Tibial nerve (tissue), 4 donors: ENCODE measurements at places on chromosomes 3 and 15.

- no peaks in the 10 kb centered on the region for H3K4me1 ChIP-seq
- no peaks in the 10 kb centered on the region for H3K27me3 ChIP-seq
- no peaks in the 10 kb centered on the region for H3K36me3 ChIP-seq
- no peak overlapping the region for H3K27ac ChIP-seq
These were observed 255.7 kb downstream of the MBNL1 start for GRCh38 chr3:152524198-152525140.

- no peak for DNase-seq
- H3K27ac ChIP-seq, result no peak overlapping the region
- H3K4me3 ChIP-seq, result no peak overlapping the region
- H3K36me3 ChIP-seq, result no peaks in the 10 kb centered on the region
- no peaks in the 10 kb centered on the region for H3K4me1 ChIP-seq
- H3K27me3 ChIP-seq, result no peaks in the 10 kb centered on the region
These were observed 92.9 kb downstream of the THRB start for GRCh38 chr3:24401811-24402185.

DNA sequence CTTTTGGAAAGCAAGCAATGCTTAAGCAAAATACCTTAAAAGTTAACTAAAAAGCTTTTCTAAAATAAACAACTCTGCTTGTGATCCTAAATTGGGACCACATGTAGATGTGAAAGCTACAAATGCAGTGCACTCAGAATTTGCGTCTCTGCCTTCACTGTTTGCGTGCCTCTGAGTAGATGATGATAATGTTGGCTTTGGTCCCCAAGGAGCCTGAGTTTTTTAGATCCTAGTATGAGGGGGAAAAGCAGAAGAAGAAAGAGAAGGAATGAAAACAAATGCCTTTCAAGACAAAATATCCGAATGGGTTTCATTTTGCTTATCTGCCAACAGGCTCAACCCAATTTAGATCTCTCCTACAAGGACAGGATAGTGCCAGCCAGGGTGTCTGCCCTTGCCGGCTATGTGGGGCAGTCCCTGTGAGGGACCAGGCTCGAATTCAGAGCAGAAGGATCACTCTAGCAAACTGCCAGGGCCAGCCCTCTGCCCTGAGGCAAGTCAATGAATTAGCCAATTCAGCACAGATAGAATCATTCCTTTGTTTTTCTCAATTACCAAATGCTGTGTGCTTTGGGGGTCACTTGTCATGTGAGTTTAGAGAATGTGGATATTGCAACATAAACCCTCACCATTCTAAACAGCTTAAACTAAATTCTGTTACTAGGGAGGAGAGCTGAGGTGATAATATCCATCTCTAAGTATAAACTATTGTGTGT lies 28.5 kb downstream of the SCG5 start:
- no peaks in the 10 kb centered on the region for H3K27me3 ChIP-seq
- no peaks in the 10 kb centered on the region for H3K4me1 ChIP-seq
- no peaks in the 10 kb centered on the region for H3K36me3 ChIP-seq
- DNase-seq, result peak; percentile 32

DNA sequence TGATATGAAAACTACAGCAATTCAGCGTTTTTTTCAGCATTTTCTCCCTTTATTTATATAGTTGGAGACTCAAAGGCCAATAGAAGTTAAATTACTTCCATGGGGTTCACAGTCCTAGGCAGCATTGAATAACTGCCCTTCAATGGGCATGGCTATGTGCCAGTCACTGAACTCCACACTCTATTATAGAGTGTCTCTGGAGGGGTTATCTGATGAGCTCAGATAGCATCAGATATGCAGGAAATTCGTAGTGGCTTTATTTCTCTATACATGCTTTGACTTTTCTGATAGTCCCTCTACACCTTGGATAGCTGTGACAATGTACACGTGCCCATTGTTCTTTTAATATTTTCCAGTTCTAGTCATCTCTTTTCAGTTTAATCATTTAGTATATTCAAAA lies 396.9 kb upstream of the CBLB start:
- H3K4me1 ChIP-seq, result no peaks in the 10 kb centered on the region
- no peaks in the 10 kb centered on the region for H3K27me3 ChIP-seq
- no peaks in the 10 kb centered on the region for H3K36me3 ChIP-seq
- H3K4me3 ChIP-seq, result no peak overlapping the region
- DNase-seq, result no peak
